ENCODE measurements at places on chromosomes 2 and 18.
A peak's percentile ranks its signal among the peaks of the same experiment; 100 is the strongest.

DNA sequence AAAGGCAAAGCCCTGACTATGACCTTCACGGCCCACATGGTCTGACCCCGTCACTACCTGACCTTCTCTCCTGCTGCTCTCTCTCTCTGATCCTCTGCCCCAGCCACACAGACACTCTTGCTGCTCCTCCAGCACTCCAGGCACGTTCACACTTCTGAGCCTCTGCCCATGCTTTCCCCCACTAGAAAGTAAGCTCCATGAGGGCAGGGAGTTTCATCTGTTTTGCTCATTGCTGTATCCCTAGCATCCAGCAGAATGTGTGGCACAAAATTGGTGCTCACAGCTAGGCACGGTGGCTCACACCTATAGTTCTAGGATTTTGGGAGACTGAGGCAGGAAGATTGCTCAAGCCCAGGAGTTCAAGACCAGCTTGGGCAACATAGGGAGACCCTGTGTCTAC is 52.5 kb upstream of the STPG4 start:
- no peak for DNase-seq

GRCh38 chr2:84931384-84931821 is 25.9 kb downstream of the TMSB10 start:
- DNase-seq: no peak

DNA sequence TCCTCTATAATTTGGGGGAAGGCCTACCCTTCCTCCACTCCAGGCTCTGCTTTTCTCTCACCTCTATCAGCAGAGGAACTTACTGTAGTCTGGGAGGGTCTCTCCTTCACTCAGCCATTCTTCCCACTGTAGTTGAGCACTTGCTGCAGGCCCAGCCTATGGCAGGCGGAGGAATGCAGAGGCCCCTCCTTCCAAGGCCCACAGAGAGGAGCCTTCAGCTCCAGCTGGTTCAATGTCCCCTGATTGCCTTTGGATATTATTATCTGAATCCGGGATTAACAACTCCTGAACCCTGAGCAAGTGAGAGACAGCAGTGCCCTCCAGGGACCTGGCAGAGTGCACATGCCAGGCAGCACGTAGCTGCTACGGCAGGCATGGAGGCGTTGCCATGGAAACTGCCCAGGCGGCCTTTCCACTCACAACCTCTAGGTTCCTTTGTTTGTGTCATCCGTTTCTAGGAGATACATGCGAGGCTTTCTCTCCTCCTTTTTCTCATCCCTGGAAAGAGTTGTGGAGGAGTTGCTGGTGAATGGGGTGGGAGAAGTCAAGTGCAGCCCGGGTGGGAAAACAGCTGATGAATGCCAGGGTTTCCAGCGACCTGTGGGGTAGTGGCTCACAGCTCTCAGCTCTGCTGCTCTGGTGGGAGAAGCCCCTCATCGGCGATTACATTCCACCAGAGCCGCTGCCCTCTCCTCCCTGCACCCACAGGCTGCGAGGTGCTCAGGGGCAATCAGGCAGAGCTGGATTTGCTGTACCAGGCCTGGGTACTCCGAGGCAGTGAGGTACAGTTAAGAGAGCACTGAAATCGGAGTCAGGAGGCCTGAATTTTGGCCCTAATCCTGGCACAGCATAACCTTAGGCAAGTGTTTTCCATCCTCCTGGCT is 55.3 kb upstream of the HK2 start:
- DNase-seq: peak; percentile 68

GRCh38 chr2:160085662-160086061 is 23.2 kb upstream of the PLA2R1 start:
- DNase-seq: no peak
